ENCODE measurements at places on chromosomes 5 and 9.

- no peak for DNase-seq
These were observed 85.2 kb upstream of the TNC start for GRCh38 chr9:115202960-115203751.

DNA sequence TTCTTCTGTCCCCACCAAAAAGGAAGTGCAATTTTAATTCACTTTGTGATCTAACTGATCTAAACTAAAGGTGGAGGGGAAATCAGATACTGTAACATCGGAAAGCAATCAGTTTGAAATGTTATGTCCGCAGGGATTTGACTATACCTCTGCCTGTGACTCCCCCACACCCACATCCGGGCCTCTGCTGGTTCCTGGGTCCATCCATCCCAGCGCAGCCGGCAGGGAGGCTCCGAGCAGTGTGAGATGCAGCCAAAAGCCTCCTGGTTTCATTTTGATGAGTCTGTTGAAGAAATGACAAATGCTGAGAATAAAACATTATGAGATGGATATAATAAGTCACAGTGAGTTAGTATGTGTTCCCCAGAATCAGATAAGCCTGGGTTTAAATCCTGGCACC, 8.6 kb downstream of the FSTL4 start:
- DNase-seq: no peak

- no peak for DNase-seq
These were observed 250.9 kb downstream of the CD180 start for GRCh38 chr5:66945389-66946349.

- no peak for DNase-seq
These were observed 545.9 kb upstream of the PTPRD start for GRCh38 chr9:11158676-11159075.

GRCh38 chr9:114691956-114692295, 9.9 kb upstream of the TEX48 start:
- no peak for DNase-seq

GRCh38 chr9:121635300-121635876, 16.0 kb upstream of the DAB2IP start:
- no peak for DNase-seq

- no peak for DNase-seq
These were observed 6.8 kb upstream of the S1PR3 start for GRCh38 chr9:88984543-88984883.

GRCh38 chr5:83539463-83539790, 67.9 kb downstream of the VCAN start:
- DNase-seq: no peak

GRCh38 chr9:121309833-121310425, 42.0 kb downstream of the GSN start:
- no peak for DNase-seq

GRCh38 chr5:603081-603998, 8.8 kb upstream of the CEP72 start:
- DNase-seq: no peak

Measured in NCI-H146 (cell line).